ENCODE measurements at places on chromosomes 11 and 22.
A peak's percentile ranks its signal among the peaks of the same experiment; 100 is the strongest.

DNA sequence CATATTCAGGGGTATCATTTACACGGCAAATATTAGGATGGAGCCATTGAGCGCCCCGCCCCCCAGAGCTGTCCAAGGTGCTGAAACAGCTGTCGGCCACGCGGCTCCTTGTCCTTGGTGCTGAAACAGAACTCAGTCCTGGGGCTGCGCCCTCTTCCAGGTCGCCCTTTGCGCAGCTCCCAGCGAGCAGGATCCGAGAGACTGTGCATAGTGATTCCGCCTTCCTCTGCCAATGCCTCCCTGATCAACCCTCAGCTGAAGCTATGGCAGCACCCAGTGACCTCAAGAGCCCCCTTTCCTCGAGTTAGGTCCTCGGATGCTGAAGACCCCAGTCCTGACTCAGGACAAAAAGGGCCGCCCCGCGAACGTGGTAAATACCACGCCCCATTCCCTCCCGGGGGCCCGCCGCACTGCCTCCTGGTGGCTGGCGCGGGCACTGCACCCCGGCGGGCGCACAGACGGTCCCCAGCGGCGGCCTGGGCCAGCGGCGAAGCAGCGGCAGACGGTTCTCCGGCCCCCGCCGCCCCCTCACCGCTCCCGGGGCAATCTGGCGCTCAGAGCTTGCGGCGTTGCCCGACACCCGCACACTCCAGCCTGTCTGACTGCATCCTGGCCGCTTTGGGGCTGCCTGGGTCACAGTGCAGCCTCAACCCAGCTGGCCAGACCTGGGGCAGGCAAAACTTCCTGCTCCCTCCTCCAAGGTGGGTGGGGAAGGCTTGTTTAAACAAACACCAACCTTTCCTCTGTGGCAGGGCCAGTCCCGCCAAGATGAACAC, 13.4 kb downstream of the SYT7 start:
- peak; percentile 78 for DNase-seq

DNA sequence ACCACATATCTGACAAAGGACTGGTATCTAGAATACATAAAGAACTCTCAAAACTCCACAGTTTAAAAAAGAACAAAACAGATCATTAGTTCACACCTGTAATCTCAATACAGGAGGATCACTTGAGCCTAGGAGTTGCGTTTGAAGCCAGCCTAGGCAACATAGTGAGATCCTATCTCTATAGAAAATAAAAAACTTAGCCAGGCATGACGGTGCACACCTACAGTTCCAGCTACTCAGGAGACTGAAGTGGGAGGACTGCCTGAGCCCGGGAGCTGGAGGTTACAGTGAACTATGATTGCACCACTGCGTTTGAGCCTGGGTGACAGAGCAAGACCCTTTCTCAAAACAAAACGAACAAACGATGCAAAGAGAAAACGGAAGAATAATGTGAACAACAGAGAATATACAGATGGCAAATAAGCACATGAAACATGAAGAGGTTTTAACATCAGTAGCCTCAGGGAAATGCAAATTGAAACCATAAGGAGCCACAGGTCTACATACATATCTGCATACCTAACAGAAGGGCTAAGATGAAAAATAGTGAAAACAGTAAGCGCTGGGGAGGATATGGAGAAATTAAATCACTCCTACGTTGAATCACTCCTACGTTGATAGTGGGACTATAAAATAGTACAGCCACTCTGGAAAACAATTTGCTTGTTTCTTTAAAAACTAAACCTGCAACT, 70.7 kb downstream of the DGCR2 start:
- DNase-seq = no peak

GRCh38 chr11:36305047-36305446, 9.0 kb downstream of the PRR5L start:
- DNase-seq = no peak

DNA sequence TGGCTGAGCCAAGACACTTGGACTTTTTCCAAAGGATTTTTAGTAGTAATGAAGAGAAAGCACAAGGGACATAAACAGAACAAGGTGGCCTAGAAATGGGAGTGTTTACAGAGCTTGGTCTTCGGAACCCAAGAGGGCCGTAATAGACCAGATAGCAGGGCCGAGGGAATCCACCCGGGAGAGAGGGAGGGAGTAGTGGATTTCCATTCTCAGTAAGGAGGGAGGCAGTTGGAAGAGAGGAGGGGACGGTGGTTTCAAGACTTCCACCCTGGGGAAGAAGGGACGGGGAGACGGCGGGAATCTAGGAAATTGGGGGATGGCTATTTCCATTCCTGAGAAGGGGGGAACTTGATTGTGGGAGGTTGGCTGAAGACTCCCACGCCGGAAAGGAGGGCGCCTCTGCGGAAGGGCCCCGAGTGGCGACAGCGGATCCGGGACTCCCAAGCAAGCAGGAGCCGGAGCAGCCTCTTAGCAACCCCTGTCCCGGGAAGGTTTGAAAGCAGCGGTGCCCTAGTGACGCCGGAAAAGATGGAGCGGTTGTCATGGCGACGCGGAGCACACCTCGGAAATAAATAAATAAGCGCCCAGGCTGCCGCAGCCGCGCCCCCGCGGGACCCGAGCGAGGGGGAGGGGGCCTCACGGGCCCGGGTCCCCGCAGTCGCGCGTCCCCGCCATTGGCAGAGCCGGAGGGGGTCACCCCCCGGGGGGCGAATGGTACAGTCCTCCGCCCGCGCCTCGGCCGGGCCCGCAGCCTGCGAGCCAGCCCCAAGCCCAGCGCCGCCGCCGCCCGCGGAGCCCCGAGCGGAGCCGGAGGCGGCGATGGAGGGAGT, 31.6 kb downstream of the EIF3F start:
- no peak for DNase-seq

DNA sequence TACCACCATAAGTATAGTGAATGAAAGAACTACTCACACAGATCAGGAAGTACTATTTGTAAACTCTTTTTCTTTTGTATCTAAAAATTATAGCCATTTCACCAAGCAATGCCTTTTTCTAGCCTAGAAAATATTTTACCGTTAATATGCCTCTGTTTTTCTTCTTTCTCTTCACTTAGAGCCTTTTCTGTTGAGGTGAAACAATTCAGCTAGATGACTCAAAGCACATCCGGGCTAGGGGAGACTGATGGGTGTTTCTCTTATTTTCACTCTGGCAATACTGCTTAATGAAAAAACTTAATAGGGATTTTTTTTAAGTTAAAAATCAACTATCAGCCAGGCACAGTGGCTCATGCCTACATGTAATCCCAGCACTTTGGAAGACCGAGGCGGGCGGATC, 93.3 kb downstream of the SGSM3 start:
- no peak for DNase-seq

DNA sequence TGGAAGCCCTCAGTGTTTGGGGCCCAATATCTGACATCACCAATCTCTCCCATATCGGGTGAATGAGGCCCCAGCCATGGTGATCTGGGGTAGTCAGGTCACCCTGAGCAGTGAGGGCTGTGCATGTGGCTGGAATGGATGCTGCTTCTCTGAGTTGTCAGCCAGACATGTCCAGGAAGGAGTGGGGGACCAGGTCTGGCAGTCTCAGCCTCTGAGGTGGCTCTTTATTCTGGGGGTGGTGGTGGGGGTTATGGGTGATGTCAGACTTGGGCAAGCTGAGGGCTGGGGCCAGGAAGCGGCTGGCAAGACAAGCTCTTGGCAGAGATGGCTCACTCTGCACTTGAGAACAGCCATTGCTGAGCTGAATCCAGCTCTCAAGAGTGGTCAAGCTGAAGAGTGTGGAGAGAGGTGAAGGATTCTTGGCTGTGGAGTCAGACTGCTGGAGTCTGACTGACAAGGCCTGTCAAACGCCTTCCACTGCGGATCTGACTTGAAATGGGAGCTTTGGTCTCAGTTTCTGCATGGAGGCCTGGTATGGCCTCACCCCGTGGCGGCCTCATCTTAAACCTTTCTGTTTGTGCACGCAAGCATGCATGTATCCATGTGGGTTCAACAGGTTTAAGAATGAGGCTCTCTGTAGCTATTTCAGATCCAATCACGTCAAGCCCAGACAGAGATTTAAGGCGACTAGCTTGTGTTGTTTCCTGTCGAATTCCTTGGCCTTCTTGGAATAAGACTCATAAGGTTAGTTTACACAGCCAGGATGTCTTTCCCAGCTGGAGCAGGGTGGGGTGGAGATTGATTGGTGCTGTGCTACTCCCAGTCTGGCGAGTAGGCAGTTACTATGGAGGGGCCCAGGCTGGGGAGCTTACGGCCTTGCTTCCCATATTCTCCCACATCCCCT, 83.9 kb upstream of the TIMP3 start:
- DNase-seq = no peak

DNA sequence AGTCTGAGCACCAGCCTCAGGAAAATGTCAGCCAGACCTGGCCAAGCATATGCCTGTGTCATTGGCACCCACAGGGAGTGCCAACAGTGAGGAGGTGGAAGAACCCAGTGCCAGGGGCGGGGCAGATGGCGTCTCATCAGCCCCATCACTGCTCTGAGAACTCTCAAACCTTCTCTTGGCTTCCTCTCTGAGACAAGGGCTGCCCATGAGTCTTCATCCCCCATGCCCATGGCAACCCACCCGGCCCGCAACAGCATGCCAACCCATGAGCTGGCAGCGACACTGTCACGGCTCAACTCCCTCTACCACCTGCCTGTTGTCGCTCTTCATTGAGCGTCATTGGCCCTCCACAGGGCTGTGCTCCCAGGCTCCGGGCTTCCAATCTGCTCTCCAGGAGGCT, 340.5 kb downstream of the BUD13 start:
- no peak for DNase-seq

DNA sequence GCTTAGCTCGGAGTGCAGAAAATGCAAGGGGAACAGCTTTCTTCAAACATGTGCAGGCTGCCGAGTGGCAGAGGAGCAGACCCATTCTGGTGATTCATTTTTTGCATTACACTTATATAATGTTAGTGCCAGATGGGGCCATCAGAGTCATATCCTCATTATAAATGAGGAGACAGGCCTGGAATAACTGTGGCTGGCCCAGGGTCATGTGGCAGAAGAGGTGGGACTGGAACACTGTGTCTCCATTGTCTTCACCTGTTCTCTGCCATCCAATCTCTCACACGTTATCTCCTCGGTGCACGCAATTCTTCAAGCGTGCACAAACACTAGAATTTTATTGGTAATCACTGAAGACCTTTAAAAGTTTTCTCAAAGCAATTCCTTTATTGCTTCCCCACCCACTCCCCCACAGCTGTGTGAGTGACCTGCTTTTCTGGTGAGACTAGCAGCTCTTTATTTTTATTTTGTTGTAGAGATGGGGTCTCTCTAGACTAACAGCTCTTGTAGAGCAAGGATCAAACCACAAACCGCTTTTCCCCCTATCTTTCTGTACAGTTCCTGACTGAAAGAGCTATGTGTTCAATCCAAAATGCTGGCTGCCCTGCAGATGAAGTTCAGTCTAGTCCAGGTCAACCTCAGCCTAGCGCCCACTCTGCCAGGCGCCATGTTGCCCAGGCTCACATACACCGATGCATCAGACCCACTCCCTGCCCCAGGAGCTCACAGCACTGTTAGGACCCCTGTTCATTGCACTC, 75.3 kb downstream of the ST3GAL4 start:
- DNase-seq = no peak

DNA sequence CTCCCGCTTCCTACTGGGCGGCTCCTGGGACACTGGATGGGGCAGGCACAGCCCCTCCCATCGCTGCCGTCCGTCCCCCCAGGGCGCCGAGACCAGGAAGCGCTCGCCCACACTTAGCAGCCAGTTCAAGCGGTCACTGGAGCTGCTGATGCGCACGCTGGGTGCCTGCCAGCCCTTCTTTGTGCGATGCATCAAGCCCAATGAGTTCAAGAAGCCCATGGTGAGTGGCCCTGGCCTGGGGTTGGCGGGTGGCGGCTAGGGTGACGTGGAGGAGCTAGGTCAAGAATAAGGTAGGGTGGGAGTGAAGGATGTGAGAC, 44.6 kb downstream of the MYO7A start:
- DNase-seq = no peak

DNA sequence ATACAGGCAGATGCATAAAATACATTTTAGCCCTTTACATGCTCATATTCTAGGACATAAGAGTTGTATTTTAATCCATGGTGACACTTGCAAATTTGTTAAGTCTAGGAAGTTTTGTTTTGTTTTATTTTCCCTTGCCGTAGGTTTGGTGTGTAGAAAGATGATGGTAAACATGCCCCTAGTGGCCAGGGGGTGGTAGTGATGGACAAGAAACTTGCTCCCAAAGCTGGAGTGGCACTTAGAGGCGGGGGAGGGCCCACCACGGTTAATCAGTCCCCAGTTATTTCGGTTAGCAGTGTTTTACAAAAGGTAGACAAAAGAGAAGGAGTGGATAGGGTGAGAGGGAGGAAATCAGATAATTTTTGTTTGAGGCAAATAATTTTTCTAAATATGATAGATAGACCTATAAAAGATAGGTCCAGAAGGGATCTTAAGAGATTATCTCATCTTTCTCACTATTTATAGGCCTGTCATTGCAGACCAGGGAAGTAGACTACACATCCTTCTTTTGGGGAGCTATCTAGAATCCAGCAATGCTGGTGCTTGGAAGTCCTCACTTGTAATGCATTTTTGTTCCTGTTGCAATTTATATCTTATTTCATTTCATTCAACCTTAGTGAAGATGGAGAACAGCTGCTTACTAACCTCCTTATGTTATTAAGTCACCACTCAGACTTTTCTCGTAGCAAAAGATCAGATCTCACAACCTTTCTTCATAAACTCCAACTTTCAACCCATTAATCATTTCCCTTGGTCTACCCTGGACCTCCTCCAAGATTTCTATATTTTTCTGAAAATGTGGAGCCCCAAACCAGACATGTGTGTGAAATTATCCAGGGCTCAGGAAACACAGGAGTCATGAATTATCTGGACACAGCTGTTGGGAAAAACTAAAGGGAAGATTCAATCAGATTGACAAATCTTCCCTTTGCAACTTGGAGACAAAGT, 5.9 kb upstream of the BDNF start:
- DNase-seq = peak; percentile 32

DNA sequence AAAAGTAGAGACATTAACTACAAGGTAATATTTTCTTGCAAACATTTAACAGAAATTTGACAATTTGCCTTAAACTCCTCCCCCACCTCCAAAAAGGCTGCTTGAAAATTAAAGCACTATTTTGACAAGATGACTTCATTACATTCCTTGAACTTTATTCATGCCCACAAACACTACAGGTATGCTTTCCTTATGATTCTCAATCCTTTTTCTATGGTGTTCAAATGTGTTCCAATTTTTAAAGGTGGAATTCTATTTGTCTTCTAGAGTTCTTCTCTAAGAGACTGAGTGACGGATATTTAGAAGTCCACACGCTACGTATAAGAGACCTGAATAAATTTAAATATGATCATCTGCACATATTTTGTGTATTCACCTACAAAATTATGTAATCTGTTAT, 69.4 kb downstream of the MRTFA start:
- no peak for DNase-seq

DNA sequence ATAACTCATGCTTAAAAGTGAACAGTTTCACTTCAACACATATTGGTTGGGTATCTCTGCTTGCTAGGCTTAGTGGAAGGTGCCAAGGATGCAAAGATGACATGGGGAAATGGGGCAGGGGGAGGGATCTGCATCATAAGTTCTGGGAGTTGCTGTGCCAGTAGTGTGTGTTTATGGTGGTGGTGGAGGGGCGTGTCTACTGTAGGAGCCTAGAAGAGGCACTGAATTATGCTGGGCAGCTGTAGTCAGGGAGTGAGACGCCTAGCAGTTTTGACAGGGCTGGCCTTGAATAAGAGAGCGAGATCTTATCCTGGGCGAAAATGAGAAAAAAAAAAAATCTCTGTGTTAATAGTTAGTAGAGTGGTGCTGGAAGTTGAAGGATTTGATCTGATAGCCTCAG, 3.0 kb downstream of the ELMOD1 start:
- no peak for DNase-seq
